Stromal cell of bone marrow (primary cell): ENCODE measurements at places on chromosomes 13 and 19.

- no peak for DNase-seq
These were observed 96.4 kb downstream of the RBM26 start for GRCh38 chr13:79309690-79310089.

DNA sequence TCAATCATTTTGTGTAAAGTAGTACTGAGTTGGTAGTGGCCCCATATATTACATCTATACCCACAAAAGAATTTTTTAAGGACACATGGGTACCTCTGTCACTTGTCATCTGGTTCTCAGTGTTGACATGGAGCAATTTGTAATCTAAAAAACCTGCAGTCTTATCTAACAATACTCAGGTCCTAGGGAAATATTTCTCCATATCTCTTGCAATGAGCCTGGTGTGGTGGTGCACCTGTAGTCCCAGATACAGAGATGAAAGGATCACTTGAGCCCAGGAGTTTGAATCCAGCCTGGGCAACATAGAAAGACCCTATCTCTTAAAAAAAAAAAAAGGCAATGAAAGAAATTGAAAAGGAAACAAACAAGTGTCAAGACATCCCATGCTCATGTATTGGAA lies 70.7 kb upstream of the ZNF30 start:
- no peak for DNase-seq

DNA sequence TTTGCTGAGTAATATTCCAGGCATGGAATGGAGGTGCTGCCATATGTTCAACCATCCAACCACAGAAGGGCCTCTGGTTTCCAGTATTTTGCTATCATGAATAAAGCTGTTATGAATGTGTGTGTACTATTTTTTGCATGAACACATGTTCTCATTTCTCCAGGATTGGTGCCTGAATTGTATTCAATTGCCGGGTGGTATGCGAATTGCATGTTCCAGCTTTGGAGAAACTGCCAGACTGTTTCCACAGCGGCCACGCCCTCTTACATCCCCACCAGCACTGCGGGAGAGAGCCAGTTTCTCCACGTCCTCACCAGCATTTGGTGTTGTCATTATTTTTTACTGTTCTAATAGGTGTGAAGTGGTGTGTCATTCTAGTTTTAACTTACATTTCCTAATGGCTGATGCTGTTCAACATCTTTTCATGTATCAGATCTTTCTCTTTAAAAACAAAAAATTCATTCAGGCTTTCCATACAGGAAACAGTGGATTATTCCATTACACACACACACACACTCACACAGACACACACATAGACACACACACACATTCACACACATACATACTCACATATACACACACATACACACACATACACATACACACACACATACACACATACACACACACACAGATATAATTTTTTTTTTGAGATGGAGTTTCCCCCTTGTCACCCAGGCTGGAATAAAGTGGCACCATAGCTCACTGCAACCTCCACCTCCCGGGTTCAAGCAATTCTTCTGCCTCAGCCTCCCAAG lies 154.1 kb downstream of the PTPRS start:
- peak; percentile 68 for DNase-seq

DNA sequence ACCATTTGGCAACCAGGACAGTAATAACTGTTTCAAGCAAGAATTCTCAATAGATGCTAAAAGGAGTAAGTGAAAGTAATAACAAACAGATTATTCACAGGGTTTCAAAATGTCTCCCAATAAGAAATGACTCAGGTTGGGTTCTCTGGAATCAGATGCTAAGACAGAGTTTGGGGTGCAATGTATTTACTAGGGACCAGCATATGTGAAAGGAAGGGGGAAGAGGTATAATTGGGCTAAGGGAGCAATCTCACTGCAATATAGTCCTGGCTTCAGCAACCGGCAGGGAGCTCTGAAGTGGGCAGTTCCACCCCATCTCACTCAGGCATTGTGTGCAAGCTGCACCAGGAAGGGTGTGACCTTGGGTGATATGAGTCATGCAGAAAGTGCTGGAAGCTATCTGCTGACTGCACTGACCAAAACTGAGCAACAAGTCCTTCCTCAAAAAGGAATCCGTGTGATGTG lies 23.4 kb downstream of the ZDHHC20 start:
- DNase-seq, result peak; percentile 77

GRCh38 chr13:41928323-41928722 lies 32.6 kb downstream of the VWA8 start:
- no peak for DNase-seq

GRCh38 chr13:84433024-84433423 lies 550.8 kb upstream of the SLITRK1 start:
- peak; percentile 72 for DNase-seq

DNA sequence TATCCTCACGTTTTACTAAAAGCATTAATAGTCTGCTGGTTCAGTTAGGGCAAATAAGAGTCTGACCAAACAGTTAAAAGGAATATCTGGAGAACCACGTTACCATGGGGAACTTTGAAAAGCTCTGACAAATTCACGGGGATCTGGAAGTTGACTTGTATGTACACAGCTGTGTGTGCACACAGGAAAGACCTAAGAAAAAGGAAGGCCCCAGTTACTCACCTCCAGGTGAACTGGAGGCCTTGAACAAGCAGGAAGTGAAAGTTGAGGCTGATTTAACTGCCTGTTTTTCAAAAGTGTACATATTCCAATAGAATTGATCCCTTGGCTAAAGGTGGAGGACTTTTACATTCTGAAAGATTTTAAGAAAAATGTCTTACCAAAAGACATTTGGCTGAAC lies 1891.6 kb upstream of the PCDH20 start:
- DNase-seq, result no peak

DNA sequence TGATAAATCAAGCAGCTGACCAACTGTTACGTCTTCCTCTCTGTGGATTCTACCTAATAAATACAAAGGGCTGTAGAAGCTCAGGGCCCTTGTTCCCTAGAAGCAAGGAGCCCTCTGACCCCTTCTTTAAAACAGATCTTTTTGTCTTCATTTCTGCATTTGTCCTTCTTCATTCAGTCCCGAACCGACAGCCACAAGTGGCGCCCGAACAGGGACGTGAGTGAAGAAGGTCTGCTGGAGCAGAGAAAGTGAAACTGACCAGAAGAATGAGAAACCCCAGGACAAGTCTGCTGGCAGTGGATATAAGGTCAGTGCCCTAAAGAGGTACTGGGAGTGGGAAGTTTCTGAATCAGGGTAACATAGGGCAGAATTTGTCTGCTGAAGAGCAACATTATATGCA lies 13.1 kb downstream of the ZNF773 start:
- DNase-seq, result no peak

GRCh38 chr13:20824762-20825476 lies 51.2 kb upstream of the EEF1AKMT1 start:
- DNase-seq, result no peak

- DNase-seq, result no peak
These were observed 1.3 kb downstream of the ZNF607 start for GRCh38 chr19:37718304-37718703.

- DNase-seq, result no peak
These were observed 194.7 kb downstream of the ZNF536 start for GRCh38 chr19:30566681-30567420.

GRCh38 chr13:96052656-96053002 lies 572 bp downstream of the UGGT2 start:
- DNase-seq, result peak; percentile 33

GRCh38 chr19:5547881-5548280 lies 19.9 kb downstream of the TINCR start:
- peak; percentile 3 for DNase-seq

- no peak for DNase-seq
These were observed 1.1 kb downstream of the INSR start for GRCh38 chr19:7292950-7293761.

GRCh38 chr13:75395066-75395465 lies 86.9 kb downstream of the TBC1D4 start:
- no peak for DNase-seq

GRCh38 chr19:6253954-6254733 lies 25.6 kb downstream of the MLLT1 start:
- DNase-seq, result no peak

DNA sequence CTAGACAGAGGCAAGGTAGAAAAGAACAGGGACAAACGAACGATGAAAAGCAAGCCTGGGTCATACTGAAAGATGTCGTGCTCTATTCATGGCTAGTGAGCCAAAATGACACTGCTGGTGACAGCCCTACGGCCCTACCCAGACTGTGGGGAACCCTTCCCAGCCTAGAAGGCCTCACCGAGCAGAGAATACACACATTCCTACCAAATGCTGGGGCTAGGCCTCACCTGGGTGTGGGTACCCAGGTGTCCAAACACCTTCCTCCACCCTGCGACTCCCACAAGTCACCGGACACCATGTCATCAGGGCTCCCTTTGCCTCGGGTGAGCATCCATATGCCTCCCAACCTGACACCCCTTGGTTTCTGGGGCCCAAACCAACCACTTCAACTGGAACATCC lies 85.3 kb upstream of the DOCK9 start:
- no peak for DNase-seq

GRCh38 chr19:50488389-50489194 lies 11.9 kb upstream of the GARIN5A start:
- no peak for DNase-seq

- no peak for DNase-seq
These were observed 1.0 kb upstream of the BCAM start for GRCh38 chr19:44807652-44808462.

DNA sequence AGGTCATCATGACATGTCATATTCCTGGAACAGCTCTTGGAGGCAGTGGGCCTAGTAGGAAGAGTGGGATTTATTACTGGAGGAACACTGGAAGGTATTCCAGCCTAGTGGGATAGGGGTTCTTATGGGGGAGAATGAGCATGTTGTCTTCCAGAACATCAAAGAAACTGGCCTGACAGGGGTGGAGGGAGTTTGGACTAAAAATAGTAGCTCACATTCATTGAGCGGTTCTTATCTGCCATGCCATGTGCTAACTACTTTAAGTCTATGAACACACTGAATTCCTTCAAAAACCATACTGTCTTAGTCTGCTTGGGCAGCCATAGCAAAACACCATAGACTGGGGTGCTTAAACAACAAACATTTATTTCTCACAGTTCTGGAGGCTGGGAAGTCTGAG lies 413.6 kb downstream of the HS6ST3 start:
- no peak for DNase-seq

DNA sequence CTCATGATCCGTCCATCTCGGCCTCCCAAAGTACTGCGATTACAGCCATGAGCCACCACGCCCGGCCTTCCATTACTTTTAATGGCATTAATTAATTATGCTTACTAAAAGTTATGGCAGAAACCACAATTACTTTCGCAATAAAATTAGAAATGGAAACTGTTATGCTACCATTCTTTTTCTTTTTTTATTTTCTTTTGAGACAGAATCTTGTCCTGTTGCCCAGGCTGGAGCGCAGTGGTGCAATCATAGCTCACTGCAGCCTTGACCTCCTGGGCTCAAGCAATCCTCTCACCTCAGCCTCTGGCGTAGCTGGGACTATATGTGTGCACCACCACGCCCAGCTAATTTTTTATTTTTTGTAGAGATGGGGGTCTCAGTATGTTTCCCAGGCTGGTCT lies 4.6 kb upstream of the BST2 start:
- no peak for DNase-seq

GRCh38 chr13:51343475-51343874 lies 4.0 kb downstream of the SERPINE3 start:
- no peak for DNase-seq

DNA sequence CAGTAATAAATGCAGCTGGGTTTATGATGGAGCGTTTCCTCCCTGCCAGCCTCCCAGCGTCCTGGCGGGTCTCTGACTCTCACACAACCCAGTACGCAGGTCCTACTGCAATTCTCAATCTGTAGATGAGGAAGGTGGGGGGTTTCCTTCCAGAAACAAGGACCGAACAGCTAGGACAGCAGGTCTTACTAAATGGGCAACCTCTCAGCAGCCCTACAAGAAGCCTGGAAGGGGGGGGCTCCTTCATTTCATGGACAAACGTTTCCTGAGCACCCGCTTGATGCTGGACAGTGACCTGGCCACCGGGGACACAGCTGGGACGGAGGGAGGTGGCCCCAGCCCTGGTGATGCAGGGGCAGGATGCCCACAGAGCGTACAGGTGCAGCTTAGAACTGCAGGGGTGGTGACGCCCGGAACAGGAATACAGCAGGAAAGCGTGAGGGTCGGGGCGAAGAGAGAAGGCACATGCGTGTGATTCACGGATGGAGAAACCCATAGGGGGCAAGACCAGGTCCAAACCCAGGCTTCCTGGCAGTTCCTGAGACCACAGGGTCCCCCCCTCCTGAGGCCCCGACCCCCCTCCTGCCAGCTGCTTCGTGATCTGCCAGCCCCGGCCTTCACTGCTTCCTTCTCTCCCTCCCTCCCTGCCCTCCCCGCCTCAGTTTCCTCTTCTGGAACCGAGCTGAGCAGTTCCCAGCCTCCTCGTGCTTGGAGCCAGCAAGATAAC lies 732 bp upstream of the C2CD4C start:
- DNase-seq, result no peak

DNA sequence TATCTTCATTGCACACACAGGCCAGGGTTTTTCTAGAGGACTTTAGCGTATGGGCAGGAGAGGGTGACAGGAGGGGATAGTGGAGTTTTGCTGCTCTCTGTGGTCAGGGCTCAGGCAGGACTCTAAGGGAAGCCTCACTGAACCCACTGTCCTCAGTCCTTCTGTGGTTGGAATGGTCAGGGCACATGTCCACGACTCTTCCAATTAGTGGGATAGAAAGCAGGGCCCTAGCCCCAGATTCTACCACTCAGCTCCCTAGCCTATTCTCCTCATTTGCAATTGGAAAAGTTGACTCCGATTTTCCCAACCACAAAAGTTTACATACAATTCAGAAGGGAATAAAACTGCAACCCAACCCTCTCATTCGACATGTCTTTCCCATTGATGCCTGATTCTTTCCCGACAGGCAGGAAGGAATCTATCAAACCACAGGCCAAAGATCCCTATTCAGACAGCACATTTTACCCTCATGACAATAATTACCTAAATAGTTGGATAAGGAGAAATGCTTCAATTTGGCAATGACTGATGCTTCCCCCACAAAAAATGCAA lies 38.2 kb downstream of the TGDS start:
- peak; percentile 82 for DNase-seq

- no peak for DNase-seq
These were observed 81.9 kb downstream of the RAB20 start for GRCh38 chr13:110479648-110480047.

GRCh38 chr19:42508892-42509444 lies 19.3 kb downstream of the CEACAM1 start:
- no peak for DNase-seq

DNA sequence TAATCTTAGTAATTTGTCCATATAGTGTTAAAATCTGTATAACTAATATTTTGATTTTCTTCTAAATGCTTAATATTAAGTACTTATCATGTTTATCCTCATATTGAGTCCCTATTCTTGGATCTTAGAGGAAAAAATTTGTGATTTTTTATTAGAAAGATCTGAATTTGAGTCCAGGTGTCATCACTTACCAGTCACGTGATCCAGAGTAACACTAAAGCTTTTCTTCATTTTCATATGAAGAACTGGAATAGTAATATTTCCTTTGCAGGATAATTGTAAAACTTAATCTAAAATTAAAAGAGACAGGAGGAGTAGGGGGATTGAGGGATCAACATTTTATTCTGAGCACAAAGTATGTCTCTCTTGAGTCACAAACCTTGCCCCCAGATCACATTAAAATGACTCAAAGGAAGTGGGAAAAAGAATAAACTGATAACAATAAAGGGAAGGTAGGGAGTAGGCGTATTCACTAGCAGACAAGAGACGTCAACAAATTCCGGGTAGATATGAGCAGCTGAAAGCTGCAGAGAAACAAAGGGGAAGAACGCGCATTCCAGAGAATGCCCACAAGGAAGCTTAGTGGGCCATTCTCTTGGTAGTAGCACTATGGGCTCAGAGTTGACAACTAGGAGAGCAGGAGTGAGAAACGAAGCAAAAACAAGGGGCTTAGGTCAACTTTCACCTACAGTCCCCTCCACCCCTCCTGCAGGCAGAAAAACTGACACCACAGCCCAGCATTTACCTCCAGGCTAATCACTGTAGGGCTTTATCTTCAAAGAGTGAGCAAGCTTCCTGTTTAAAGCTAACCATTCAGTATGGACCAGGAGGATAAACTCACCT lies 123.1 kb downstream of the SPRY2 start:
- no peak for DNase-seq
